Activated CD4-positive, alpha-beta T cell treated with anti-CD3 and anti-CD28 coated beads for 48 hours (primary cell): ENCODE measurements at places on chromosomes 3 and 15.

DNA sequence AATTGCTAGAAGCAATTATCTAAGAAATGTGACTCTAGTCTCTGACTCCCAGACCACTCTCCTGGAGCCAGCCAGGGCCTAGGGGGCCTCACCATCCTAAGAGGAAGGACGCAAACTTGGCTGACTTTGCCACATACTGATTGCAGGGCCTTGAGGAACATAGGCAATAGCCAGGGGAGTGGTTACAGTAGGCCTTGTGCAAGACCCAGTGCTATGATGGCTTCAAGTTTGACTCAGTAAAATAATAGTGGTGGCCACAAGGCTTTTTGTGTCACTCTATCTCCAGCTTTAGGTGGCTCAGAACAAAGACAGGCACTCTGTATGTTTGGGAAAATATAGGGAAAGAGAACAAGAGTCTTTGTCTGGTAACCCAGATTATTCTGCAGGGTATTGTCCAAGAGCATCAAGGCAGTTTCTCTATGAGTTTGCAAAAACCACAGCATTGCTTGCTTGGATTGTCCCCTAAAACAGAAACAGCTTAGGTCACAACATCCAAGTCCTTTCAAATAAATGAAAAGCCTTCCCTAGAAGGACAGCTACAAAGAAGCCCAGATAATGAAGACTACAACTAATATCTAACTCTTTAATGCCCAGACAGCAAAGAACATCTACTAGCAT, 631.5 kb downstream of the PYDC2 start:
- no peak for DNase-seq

- DNase-seq, result peak; percentile 80
Measured at GRCh38 chr3:197029511-197030167, at the start of gene MELTF. TSS of gene MELTF (minus strand) at chr3:197029817. CDS start at chr3:197029702, 115 bp downstream.

GRCh38 chr3:141242377-141243092, 10.9 kb downstream of the PXYLP1 start:
- no peak for DNase-seq

DNA sequence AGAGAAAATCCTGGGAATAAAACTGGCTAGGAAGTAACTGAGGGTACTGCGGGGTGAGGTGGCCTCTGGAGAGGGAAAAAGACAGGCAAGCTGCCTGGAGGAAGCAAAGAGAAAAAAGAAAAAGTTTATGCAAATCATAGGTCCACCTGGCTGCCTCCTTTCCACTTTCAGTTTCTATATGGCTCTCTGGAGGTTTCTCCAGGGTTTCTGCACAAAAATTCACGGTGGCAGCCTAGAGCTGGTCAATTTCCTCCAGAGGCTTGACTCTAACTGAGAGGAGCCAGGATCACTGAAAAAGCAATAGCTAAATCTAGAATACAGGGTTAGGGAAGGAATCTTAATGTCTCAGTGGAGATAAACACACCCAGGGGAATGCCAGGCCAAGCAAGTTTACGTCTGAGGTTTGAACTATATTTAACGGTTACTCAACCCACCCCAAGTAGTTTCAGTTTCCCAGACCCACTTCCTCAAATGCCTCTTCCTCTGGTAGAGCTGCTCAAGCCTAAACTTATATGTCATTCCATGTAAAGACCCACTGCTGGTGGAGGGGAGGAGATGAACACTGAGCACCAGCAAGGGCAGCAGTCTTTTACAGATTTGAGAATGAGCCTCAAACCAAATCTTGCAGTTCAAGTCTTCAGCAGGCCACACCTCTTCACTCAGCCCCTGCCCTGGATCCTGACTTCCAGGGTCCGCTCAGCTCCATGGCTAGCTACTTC, 5.7 kb downstream of the LYSMD2 start:
- peak; percentile 22 for DNase-seq

DNA sequence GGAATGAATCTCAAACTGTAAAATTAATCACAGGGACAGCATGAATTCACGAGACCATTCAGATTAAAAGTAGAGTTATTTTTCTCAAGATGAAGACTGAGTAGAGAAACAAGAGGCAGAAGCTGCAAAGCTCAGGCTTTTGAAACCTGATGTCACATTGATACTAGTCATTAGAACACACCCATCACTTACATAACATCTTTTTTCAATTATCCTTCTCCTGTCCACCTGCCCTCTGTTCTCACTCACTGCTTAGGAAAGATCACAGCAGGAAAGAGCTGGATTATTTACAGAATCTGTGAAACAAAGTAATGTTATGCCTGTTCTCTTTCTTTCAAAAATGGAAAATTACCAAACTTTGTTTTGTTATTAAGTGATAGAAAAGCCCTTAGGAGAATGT, 72.0 kb upstream of the CDAN1 start:
- no peak for DNase-seq
